ENCODE measurements at places on chromosomes 6 and 20.

GRCh38 chr20:43034981-43035724, 154.6 kb downstream of the PTPRT start:
- no peak for DNase-seq

- no peak for DNase-seq
These were observed 319.8 kb upstream of the PLCB4 start for GRCh38 chr20:8749101-8749500.

DNA sequence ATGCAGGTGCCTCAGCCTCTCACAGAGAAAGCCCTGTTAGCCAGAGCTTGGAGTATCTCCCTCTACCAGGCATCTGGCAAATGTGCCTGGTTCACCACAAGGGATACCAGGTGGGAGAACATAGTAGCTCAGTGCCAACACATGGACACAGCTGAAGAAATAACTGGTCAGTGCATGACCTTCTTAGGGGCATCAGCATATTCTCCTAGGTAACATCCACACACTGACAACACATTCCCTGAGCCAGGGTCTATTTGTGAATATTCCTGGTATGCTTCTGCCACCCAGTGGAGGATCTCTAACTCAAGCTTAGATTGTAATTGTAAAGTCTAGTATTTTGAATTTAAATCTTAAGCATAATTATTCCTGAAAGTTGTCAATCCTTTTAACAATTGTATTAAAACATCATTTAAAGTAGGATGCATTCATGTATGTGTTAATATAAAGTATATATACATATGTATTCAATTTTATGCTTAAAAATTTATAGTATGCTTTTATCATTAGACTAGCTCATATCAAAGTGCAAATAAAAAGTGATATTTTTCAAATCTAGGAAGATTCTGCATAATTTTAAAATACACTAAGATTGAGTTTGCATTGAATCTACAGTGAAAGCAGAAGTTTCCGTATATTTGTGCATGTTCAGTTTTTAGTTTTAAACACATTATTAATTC, 45.3 kb upstream of the COL21A1 start:
- no peak for DNase-seq

- DNase-seq: no peak
These were observed 69.3 kb downstream of the KIF13A start for GRCh38 chr6:17917837-17918763.

- no peak for DNase-seq
These were observed 105.4 kb upstream of the PLEKHG1 start for GRCh38 chr6:150494241-150494640.

DNA sequence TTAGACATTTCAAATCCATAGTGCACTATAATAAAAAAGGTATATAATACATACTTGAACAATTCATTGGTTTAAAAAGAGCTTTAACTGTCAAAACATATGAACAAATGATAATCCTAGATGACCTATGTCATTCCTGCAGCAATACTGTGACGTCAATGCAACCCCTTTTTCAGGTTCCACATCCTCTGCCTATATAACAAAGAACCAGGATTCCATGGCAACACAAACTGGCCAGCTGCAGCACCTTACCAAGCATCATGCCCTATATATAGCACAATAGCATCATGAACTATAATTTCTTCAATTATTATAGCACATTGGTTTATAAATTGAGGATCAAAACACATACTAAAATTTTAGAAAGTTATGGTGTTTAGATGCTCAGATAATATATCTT, 578 bp upstream of the PTCHD4 start:
- DNase-seq: no peak

DNA sequence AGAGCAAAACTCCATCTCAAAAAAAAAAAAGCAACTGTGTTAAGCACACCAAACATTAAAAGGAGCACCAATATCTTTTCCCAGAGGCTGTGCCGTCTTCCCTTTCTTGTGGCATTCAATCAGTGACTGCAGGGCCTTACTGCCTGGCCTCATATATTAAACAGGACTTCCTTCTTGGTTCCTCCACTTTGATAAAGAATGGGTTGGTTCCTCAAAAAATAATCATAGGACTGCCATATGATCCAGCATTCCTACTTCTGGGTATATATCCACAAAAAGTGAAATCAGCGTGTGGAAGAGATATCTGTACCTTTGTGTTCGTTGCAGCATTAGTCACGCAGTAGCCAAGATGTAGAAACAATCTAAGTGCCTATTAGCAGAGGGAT, 40.3 kb upstream of the GFOD1 start:
- DNase-seq: no peak

DNA sequence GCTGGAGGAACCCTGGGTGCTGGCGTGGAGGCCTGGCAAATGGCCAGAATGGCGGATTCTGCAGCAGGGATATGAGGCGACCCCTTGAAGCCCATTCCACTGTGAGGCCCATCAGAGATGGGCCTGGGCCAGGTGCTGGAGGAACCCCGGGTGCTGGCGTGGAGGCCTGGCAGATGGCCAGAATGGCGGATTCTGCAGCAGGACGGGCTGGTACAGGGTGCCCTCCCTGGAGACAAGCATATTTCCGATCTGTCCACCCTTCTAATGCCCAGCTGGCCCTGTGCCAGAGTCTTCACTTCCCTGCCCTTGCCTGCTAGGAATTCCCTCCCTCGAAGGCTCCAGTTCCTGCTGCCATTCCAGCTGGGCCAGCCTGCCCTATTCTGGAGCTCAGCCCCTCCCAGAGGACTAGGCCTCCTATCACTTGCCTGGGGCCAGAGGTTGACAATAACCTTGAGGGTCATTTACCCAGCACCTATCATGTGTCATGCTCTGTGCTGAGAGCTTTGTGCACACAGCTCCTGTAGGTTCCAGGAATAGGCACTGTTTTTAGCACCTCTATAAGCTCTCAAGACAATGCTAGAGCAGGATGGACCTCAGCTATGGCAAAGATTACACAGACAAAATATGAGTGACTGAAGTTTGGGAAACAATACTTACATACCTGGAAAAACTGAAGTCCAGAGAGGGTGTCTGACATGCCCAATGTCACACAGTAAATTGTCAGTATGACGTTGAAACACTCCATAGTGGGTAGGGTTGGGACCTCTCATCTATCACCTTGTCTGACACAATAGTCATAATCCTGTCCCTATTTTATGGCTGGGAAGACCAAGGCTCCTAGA, 21.4 kb downstream of the SUN5 start:
- DNase-seq: no peak

GRCh38 chr6:27156874-27157458, 90.5 kb upstream of the PRSS16 start:
- no peak for DNase-seq

DNA sequence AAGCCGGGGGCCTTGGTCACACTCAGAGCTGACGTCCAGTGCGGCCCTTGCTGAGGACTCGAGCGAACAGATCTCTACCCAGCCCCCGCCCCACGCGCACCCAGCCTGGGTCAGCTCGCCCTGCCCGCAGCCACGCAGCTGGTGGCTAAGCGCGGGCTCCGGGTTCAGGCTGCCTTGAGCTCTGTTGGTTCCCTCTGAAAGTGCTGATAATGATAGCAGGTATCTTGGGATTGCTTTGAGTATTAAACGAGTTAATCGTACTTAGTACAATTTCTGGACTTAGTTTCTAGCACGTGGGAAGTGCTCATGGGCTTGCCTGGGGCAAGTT, 88.1 kb upstream of the TGM3 start:
- no peak for DNase-seq

DNA sequence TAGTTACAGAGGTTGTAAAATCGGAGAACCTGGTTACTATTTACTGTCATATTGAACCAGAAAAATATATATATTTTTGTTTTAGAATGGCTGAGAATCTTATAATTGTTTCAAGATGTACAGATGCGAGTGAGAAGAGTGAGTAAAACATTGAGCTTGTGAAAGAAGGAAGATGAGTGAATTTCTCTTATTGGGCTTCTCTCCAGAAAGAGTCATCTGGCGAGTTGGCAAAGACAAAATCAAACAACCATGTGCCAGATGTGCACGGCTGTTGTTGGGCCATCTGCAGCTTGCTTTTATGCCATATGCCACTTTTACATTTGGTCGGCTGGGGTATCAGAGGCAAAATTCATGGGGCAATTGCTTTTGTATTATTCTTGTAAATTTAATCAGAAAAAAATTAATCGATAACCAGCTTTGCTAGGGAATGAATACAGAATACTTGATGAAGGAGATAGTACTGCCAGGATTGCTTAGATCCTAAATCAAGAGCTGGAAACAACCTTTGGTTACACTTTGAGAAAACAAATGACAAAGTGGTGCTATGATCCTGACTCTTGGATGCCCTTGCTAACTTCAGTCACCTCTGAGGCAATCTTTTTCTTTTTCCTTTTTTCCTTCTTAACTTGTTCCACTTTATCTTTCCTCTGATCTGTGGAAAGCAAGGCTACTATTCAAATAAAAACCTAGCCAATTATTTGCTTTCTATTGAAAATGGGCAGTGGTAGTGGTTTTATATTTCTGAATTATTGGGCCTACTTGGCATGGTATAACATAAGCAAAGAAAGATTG, 97.1 kb upstream of the GRIK2 start:
- no peak for DNase-seq

- DNase-seq: no peak
These were observed 370.3 kb upstream of the OPRM1 start for GRCh38 chr6:153668758-153669157.

Data from activated T-helper 1 cell treated with anti-CD3 and anti-CD28 coated beads, Interleukin-2, amount 50 U/mL, for 16 hours (primary cell).